ENCODE measurements at places on chromosomes 16 and 17.

DNA sequence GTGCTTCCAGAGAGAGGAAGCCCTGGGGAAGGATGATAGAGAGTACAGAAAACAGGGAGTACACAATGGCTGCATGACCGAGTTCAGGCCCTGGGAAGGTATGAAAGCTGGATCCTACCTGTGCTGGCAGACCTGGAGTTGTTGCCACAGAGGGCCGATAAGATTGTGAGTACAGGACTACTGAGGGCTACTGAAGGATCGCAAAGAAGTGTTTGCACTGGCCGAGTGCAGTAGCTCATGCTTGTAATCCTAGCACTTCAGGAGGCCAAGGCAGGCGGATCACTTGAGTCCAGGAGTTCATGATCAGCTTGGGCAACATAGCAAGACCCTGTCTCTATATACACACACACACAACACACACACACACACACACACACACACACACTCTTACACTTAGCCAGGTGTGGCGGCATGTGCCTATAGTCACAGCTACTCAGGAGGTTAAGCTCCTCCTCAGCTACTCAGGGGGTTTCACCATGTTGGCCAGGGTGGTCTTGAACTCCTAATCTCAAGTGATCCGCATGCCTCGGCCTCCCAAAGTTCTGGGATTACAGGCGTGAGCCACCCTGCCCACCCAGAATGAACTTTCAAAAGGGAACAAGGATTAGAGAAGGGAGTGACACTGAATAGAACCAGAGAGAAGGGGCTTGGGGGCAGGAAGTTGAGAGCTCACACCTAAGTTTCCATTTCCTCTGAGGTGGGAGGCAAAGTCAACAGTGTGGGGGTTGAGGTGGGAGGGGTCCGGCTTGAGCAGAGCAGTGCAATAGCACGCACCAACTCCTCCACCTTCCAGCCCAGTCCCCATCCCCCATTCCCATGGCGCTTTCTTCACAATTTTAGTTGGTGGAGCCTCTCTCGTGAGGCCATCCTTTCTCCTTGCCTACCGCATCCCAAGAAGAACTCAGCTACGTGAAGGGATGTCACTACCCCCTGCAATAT lies 7.5 kb downstream of the SCIMP start:
- no peak for DNase-seq

- no peak for DNase-seq
These were observed 17.1 kb downstream of the FOXJ1 start for GRCh38 chr17:76123749-76124581.

DNA sequence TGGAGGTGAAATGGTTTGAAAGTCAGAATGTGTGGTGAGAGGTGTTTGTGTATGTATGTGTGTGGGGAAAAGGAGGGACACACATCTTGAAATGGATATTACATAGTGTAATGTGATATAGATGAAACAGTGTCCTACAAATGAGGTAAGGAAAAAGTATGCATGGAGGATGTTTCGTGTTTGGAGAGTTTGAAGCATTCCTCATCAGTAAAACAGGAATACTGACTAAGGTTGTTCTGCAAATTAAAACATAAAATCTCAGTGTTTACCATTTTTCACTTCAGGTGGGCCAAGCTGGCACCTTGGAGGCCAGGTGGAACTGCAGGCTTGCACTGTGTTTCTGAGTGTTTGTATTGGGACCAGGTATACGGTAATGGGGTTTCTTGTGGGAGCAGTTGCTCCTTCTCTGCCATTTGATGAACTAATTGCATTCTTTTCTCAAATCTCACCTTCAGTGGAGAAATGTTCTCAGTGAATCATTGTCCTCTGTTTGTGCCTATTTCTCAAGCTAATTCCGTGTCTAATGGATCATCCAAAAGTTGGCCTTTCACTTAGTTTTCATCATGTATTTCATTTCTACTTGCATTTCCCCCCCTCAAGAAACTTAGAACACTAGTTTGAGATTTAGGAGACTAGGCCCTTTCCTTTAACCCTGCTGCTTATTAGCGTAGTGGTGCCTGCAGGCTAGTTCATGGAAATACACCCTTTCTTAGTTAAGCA lies 8.2 kb upstream of the TBKBP1 start:
- no peak for DNase-seq

DNA sequence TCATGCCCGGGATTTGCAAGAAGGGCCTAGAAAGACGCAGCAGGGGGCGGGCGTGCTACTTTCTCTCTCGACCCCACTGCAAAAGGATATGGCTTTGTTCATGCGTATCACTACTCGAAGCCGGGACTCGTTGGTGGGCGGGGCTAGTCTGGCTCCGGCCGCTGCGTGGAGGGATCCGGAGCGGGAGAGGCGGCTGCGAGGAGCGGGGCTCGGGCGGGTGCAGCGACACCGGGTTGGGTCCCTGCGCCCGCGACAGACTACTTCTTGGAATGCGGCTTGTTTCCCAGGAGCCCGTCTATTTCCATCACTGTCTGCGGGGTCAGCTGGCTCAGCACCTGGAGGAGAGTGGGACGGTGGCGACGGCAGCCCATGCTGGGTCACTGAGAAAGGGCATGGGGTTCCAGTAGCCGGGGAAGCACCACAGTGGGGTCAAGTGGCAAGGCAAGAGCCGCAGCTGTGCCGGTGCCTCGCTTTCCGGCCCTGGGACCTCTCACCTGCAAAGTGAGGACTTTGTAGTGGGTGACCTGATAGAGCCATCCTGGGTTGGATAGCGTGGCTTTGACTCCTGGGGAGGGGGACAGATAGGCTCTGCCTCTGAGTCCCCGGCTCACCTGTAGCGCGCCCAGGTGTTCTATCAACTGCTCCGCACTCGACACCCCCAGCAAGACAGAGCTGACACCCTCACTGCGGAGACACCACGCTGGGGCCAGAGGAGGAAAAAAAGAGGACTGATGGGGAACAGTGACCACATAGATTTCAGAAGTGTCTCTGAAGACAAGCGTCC lies 6.6 kb downstream of the KCNAB3 start:
- no peak for DNase-seq

DNA sequence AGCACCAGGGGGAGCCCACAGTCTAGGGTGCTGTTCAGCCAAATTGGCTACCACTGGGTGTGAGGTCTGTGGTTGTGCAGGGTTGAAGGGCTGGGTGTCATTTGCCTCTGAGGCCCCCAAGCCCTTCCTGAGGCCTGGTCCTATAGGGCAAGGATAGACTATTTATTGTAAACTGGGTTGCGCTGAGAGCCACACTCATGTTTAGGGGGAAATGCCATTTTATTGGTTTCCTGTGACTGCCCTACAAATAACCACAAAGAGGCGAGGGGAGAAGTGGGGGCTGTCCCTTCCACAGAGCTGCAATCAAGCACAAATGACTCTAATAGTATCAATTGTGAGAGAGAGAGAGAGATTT lies 3.6 kb upstream of the ZCCHC14 start:
- DNase-seq, result no peak

GRCh38 chr16:80060470-80060869 lies 459.9 kb upstream of the MAF start:
- no peak for DNase-seq

DNA sequence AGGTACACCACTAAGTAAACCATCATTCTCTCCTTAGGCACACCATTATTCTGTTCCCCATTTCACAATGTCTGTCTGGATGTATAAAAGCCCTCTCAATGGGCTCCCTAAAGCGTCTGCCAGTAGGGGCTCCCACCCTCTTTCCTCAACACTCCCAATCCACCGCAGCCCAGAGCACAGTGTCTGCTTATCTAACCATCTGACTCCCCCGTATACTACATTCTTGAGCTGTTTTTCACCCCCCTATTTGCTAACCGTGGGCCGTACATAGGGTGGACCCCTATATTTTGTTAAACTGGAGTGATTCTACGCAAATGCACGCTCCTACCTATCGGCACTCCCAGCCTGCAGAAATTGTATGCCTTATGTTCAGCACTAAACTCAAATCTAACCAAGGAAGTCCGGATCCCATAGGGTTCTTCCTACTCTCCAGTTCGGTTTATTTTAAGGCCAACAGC lies 685 bp upstream of the PSMD3 start:
- DNase-seq, result peak; percentile 48

GRCh38 chr16:483341-484075 lies 44.0 kb upstream of the CAPN15 start:
- DNase-seq, result no peak

- DNase-seq, result no peak
These were observed 49.7 kb upstream of the CCL2 start for GRCh38 chr17:34205401-34205800.

DNA sequence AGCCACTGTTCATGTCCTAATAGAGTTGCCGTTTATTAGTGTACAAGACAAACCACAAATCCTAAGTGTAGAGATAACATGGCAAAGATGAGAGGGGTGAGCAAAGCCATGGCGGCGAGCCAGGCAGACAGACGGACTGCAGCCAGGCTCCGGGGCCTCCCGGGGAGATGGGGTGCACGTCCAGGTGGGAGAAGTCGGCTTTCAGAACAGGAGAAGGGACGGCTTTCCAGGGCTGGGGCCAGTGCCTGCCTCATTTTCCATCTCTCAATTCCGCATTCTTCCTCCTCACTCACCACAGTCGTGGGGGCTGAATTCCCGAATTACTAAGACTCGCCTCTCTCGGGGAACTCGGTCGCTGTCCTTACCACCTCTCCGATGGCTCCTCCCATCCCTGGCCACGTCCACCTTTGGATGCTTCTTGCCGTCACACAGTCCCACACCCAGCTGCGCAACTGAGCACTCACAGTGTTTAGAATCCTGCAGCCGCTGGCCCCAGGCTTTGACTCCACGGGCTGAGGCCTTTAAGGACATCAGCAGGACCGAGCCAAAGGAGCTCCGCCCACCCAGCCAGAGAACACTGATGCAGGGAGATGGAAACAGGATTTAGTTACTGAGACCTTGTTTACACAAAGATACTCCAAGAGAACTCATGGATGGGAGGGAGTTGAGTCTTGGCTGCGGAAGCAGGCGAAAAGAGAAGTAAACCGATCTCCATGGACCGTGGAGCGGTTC lies 59.7 kb downstream of the RNF112 start:
- no peak for DNase-seq

DNA sequence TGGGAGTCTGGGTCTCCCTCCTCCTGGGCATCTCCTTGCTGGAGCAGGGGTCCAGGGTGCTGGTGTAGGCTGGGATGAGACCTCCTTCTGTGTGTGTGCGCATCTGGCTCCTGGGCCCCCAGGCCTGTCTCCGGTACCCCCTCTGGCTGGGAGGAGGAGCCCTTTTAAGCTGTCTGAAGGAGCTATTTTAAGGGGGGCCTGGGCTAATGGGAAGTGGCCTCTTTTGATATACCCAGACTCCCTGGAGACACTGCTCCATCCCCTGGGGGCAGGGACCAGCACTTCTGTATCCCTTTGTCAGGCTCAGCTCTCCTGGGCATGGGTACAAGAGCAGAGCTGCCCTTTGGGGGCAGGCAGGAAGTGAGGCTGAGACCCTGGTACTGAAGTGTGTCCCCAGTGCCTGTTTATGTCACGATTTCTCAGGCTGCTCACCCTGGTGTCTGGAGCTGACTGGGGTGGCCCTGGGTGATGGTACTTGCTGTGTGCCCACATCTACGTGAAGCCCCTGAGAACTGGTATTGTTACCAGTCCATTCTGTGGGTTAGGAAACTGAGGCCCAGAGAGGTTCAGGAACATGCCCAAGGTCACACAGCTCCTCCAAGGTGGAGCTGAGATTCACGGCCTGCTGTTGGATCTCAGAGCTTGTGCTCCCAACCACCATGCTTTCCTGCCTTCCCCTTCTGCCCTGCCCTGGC lies 6.5 kb downstream of the ADCY7 start:
- DNase-seq, result no peak

DNA sequence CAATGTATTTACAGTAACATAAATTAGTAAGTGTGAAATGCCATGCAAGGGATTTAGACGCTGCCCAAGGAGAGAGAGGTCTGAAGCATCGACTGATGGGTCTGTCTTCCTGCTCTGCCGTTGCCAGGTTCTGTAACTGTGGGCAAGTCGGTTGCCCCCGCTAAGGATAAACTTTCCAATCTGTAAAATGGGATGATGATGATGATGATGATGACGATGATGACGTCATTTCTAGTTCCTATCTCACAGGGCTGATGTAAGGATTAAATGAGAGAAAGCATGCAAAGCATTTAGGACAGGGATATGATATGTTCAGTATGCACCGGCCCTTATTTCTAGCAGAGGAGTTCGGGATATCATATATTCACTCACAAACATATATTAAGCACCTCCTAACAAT lies 54.8 kb downstream of the C17orf67 start:
- no peak for DNase-seq

DNA sequence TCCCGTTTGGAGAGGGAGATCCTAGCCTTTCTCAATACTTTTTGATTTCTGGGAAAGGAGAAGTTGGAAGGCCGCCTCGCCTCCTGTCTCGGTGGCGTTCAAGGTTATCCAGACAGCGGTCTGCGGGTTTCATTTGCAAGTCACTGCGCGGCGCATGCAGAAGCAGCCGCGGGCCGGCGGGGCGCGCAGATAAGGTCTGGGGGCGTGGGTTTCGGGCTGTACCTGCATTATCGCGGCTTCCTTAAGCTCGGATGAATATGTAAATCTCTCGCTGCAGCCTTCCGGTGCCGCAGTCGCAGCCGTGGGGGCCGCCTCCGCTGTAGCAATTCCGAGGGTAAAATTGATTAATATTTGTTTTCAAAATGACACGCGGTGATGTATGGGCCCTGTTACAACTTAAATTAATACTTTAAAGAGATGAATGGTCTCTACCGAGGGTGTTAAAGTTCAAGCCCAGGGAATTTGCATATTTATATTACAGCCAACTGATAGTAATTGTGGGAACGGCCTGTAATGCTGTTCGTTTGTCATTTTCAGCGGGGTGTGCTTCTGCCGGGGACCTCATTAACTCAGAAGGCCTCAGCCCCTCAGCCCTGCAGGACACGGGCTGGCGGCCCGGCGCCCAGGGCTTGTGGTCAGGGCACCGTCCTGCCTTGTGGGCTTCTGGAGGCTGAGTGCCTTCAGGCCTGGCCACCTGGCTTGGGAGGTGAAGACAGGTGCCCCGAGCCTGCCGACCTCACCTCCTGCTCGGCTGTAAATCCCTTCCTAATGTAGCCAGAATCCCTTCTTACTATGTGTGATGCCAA lies 99.4 kb downstream of the CYLD start:
- no peak for DNase-seq

DNA sequence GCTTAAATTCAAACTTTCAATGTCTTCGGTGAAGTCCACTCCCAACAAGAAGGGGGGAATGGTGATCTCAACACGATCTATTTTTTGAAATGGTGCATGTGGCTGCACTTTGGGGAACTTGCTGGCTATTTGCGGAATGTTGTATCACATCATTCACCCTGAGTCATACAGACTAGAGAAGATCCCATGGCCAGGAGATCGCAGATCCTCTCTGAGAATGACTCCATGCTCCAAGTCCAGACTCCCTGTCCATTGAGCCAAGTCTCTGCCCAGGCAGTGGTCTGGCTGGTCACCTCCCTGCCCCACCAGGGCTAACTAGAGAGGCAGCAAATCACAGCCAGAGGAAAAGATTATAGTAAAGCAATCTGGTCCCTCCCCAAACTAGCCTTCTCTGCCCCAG lies 120.6 kb downstream of the XYLT1 start:
- no peak for DNase-seq

- DNase-seq, result no peak
These were observed 498.5 kb upstream of the ZFHX3 start for GRCh38 chr16:73546341-73546845.

DNA sequence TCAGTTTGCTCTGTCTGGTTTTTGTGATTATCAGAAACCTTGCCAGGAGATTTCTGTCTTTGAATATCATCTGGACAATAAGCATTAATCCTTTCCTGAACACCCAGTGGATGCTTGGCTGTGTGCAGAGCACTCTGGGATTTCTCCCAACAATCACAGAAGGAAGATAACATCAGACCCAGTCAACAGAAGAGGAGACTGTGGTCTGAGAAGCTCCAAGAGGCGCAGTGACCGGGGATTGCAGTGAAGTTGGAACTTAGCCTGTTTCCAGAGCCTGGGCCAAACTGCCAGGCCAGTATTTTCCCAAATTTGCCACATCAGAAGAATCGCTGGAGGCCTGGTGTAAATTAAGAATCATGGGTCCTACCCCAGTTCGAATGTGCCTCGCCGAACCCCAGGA lies 264.7 kb downstream of the C16orf95 start:
- DNase-seq, result no peak

Measured in HepG2 (cell line).